NCI-H2107 (cell line): ENCODE measurements at places on chromosomes 13 and 19.
A peak's percentile ranks its signal among the peaks of the same experiment; 100 is the strongest.

GRCh38 chr19:13633109-13633508 lies 126.8 kb upstream of the CACNA1A start:
- DNase-seq: peak; percentile 93

DNA sequence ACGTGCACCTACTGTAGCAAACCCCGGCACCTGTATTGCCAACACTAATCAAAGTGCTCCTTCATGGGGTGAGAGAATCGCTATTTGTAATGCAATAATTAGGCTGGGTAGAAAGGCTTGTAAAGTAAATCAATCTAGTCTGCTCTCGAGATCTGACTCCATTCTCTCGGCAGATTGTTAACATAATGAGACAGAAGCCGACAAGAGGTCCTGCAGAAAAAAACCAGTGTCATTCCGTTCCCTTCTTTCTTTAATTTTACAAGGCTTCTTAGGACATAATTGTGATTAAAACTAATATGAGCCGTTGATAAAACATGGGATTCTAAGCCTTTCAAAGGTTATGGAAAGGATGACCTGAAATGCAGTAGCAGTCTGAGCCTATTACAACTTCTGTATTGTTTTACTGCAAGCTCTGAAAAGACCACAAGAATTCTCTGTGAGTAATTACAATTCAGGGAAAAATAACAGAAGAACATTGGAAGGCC lies 530.0 kb downstream of the PCDH9 start:
- DNase-seq: no peak

GRCh38 chr13:59677966-59678814 lies 485.5 kb downstream of the DIAPH3 start:
- DNase-seq: peak; percentile 29

DNA sequence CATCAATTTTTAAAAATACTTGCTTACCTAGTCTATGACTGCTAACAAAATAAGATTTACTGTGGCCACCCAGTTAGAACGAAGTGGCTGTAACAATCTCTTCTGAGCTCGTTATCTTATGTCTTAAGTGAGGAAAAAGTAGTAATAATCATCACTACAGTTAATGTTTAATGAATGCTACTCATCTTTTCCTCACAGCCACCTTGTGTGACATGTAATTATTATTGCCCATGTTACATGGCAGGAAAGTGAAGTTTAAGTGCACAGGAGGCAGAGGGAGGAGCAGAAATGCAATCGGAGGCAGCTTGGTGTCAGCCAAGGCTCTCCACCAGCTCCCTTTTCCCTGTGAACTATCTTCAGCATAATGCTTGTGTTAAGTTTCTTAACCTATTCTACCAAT lies 260.3 kb downstream of the B3GLCT start:
- DNase-seq: no peak

DNA sequence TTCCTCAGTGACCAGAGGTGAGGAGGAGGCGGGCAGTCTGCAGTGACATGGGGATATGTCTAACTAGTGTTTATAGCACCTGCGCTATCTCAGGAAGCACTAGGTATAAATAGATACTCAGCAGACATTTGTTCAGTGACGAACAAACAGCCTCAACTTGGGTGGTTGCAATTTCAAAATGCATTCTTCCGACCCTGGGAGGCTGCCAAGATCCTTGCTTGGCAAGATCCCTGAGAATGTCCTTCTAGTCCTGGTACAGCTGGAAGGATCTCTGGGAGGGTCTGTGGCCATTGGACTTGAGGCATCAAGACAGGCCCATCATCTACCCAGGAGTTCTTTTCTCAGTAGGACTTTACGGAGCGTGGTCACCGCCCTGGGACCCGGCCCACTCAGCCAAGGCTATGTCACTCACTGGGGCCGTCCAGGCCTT lies 299.5 kb downstream of the ZNF536 start:
- no peak for DNase-seq

DNA sequence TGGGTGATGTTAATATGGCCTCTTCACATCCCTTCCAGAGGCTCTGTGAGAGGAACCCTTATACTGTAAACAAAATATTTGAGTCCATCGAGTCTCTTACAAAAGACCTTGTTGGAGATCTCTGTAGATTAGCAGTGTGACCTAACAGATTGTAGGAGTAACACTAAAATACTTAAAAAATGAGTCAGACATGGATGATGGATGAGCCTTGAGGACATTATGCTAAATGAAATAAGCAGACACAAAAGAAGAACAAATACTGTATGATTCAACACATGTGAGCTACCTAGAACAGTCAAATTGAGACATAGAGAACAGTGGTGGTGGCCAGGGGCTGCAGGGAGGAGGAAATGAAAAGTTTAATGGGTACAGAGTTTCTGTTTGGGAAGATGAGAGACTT lies 152.2 kb upstream of the UBL3 start:
- DNase-seq: no peak
